A549 treated with ZK216348 at 1 μM for 4 hours (cell line): ENCODE measurements at places on chromosomes 5 and 9. TPM values are rescaled to one million over a fixed set of nuclear protein-coding genes. Genes with fewer than 3 reads are reported as not detected.

The SPINK14 gene
- total RNA-seq = not detected in 5 replicates

The IFNA8 gene
- not detected in 5 replicates for total RNA-seq

The ZCCHC7 gene
- 10.5 to 16.2 TPM (median 13.8 TPM) in 5 replicates for total RNA-seq

The NDST1 gene
- total RNA-seq = 40.4 to 72.8 TPM (median 62.6 TPM) in 5 replicates

The SMIM3 gene
- 4.9 to 7.4 TPM (median 6.2 TPM) in 5 replicates for total RNA-seq

The GKAP1 gene
- total RNA-seq = 4.0 to 7.5 TPM (median 5.8 TPM) in 5 replicates
